ENCODE measurements at places on chromosomes 4 and X. TPM values are rescaled to one million over a fixed set of nuclear protein-coding genes. Genes with fewer than 3 reads are reported as not detected.

Gene GPRASP2
- 4.8 TPM for total RNA-seq

Gene HSPA4L
- total RNA-seq = 7.8 TPM

Gene HSFX1
- total RNA-seq = 0.42 TPM

Gene GTPBP6
- 33.3 TPM for total RNA-seq

Gene TRPC5OS
- total RNA-seq = not detected

Gene BEX1
- not detected for total RNA-seq

Gene NOX1
- total RNA-seq = 0.08 TPM

Gene FAM9B
- total RNA-seq = 0.06 TPM

Gene GATA1
- total RNA-seq = not detected

Gene TNMD
- total RNA-seq = not detected

Gene SPATA18
- total RNA-seq = 4.6 TPM

Gene SH3D19
- total RNA-seq = 17.8 TPM

Gene GDPD2
- total RNA-seq = 0.03 TPM

Gene ACTRT1
- not detected for total RNA-seq

All from A549 treated with dexamethasone at 1 μM for 4 hours (cell line).